ENCODE measurements at places on chromosomes 4 and X.

- DNase-seq = no peak
Observed at GRCh38 chr4:121219227-121219626, 55.1 kb upstream of the TNIP3 start.

- DNase-seq = no peak
Observed at GRCh38 chr4:78654807-78655206, 103.2 kb downstream of the ANXA3 start.

DNA sequence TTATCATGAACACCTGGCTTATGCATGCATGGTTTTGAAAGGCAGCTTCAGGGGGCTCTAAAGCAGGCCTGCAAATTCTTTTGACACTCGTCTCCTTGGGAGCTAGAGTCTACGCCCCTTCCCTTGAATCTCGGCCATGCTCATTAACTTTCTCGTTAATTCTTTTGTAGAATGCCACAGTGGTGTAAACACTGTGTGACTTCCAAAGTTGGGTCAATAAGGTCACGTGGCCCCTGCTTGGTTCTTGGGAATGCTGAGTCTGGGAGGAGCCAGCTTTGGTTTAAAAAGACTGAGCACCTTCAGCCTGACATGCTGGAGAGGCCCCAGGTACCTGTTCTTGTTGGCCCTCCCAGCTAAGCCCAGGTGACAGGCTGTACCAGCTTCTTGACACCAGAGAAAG is 228.4 kb downstream of the DHRSX start:
- DNase-seq = no peak

- DNase-seq = no peak
Observed at GRCh38 chr4:119615068-119615719, 13.4 kb downstream of the PDE5A start.

DNA sequence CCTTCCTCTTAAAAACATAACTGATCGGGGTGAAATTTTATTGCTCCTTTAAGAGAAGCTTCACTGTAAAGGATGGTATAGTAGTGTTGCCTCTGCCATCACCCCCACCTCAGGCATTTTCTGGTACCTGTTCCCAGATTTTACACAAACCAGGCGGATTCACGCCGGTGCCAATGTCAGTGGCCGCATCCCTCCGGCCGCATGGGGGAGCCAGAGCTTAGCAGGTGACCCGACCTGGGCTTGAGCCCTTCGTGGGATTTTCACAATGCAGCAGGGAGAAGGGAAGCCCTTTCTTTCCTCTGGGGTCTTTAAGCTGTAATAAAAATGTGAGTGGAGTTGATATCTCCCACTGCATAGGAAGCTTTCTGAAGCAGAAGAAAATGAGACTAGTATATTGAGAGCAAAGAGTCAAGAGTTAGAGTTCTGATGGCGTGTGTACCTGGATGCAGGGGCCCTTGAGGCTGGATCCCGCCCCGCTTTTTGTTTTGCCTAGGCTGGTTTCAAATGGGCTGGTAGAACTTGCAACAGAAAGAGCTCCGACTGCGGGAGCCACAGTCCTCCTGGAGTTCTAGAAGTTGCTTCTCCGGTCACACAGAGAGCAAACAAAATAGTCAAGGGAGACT is 59.4 kb downstream of the POLR2B start:
- DNase-seq = peak; percentile 70

GRCh38 chr4:21960793-21961192 is 12.2 kb upstream of the KCNIP4 start:
- DNase-seq = no peak

- DNase-seq = no peak
Observed at GRCh38 chr4:94880956-94881355, 123.2 kb downstream of the BMPR1B start.

GRCh38 chrX:148562846-148563245 is 62.4 kb downstream of the AFF2 start:
- no peak for DNase-seq

DNA sequence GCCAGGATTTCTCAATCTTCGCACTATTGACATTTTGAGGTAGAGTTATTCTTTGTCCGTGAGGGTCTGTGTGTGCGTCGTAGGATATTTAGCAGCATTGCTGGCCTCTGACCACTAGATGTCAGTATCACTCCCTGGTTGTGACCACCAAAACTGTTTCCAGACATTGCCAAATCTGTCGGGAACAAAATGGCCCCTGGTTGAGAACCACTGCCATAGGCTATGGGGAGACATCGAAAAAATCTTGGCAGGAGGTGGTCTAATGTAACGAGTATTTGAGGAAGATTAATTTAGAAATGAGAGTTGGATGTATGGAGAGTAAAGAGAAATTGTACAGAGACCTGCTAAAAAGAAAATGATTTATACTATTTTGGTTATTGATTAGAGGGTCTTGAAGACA is 108.4 kb downstream of the DOCK11 start:
- peak; percentile 16 for DNase-seq

- DNase-seq = no peak
Observed at GRCh38 chrX:8749697-8750096, 17.8 kb upstream of the ANOS1 start.

DNA sequence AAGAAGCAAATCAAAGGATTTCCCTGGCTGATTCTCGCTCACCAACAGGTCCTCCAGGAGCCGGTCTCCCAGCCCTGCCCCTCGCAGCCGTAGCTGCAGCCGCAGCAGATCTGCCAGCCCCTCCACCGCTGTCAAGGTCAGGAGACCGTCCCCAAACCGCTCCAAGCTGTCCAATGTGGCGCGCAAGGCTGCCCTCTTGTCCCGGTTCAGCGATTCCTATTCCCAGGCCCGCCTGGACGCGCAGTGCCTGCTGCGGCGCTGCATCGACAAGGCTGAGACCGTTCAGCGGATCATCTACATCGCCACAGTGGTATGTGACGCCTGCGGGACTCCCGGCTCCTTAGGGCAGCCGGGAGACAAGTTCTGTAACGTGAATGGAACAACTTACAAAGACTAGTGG is 25.6 kb downstream of the SPATA18 start:
- peak; percentile 41 for DNase-seq

- DNase-seq = no peak
Observed at GRCh38 chrX:95383778-95384177, 1300.9 kb upstream of the DIAPH2 start.

DNA sequence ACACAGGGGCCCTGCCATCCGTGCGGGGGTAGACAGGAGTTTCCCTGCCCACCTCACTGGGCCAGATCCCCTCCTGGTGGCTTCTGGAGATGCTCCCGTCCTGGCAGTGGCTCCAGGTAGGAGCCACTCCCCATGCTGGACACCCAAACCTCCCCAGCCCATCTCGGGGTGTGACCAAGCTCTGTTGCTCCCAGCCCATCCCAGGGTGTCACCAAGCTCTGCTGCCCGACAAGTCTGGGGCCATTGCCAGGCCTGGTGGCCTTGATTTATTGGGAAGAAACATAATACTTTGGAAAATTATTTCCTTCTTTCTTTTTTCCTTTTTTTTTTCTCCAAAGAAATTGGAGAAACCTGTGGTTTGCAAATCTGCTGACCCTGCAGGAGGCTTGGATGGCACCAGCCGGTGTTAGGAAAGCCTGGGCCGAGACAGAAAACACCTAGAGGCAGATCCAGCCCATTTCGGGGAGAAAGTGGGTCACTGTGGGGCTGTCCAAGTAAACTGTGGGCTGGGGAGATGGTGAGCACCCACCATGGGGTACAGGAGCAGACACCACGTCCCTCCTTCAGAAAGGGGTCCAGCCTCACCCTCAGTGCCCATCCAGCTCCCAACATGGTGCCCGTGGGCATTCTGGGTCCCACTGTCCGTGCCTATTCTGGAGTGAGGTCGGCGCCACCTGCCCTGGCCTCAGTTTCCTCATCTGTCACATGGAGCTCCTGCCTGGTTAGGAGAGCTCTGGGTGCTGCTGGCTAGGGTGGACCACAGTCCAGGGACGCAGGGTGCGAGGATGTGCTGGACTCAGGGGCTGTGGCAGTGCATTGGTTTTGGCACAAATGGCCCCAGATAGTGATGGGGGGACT is 59.4 kb upstream of the ADRA2C start:
- no peak for DNase-seq
